ENCODE measurements at places on chromosomes 5 and 9.

DNA sequence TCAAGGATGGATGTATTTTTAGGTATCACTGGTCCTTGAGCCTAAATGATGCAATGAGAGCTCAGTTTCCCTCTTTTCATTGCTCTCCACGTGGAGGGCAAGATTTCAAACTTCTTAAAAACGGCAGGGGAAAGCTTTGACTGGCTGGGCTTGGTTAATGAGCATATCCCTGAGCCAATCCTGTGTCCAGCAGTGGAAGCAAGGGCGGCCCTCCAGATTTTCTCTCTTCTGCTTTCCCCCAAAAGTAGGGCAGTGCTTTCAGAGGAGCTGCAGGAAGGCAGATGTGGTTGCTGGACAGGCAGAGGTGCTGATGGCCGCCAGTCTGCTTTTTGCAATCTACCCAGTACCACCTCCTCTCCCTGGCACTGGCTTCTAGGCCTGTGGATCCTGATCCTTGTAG is 30.0 kb upstream of the TBC1D2 start:
- no peak overlapping the region for H3K27ac ChIP-seq
- H3K4me1 ChIP-seq: no peaks in the 10 kb centered on the region
- no peaks in the 10 kb centered on the region for H3K36me3 ChIP-seq
- peaks cover 24% of the 10 kb centered on the region for H3K27me3 ChIP-seq

- H3K4me3 ChIP-seq: no peak overlapping the region
- H3K27me3 ChIP-seq: no peaks in the 10 kb centered on the region
- H3K4me1 ChIP-seq: no peaks in the 10 kb centered on the region
- DNase-seq: no peak
- H3K36me3 ChIP-seq: peaks cover 63% of the 10 kb centered on the region
- H3K27ac ChIP-seq: no peak overlapping the region
Observed at GRCh38 chr9:113179839-113180238, 29.0 kb downstream of the SLC31A2 start.

DNA sequence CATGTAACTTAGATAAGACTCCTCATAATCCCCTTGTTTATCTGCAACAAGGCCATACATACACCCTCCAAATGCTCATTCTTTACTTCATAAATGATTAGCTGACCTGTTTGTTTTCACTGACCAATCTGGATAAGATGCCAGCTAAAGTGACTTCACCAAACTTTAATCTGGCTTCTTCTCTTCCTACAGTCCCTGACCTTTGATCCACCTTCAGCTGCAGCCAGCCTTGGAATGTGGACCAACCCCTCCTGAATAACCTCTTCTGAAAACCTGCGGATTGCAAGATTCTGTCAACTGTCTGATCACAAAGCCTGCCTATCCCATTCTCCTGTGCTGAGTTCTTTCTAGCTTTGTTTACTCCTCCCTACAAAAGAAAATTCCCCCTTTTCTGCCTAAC is 476.8 kb downstream of the LRRC70 start:
- no peak overlapping the region for H3K4me3 ChIP-seq
- no peaks in the 10 kb centered on the region for H3K4me1 ChIP-seq
- no peaks in the 10 kb centered on the region for H3K36me3 ChIP-seq
- DNase-seq: no peak
- no peaks in the 10 kb centered on the region for H3K27me3 ChIP-seq

DNA sequence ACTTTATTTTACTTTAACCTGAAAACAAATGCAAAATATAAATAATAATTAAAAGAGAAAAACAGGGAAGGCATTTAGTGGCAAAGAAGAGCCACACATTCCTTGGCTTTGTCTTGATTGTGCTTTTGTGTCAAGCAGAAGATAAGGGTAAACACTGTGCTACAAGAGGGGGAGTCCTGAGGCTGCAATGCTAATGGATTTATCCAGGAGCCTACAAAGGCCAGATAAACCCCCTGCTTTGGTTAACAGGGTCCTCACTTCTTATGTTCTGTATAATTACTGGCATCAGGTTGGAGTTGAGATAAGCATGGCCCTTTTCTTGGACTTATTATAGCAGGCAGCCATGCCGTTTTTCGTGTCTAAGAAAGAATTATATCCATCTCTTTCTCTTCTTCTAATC is 302.8 kb downstream of the EFNA5 start:
- peaks cover 2% of the 10 kb centered on the region for H3K4me1 ChIP-seq
- H3K4me3 ChIP-seq: no peak overlapping the region
- no peak for DNase-seq
- H3K36me3 ChIP-seq: no peaks in the 10 kb centered on the region
- no peak overlapping the region for H3K27ac ChIP-seq
- no peaks in the 10 kb centered on the region for H3K27me3 ChIP-seq

- H3K36me3 ChIP-seq: no peaks in the 10 kb centered on the region
- H3K4me1 ChIP-seq: peaks cover 8% of the 10 kb centered on the region
- no peak overlapping the region for H3K27ac ChIP-seq
- no peak overlapping the region for H3K4me3 ChIP-seq
- no peaks in the 10 kb centered on the region for H3K27me3 ChIP-seq
Observed at GRCh38 chr5:96280946-96281393, 152.1 kb downstream of the PCSK1 start.

GRCh38 chr9:70147651-70148050 is 104.0 kb downstream of the MAMDC2 start:
- peaks cover 8% of the 10 kb centered on the region for H3K27me3 ChIP-seq
- DNase-seq: no peak
- H3K27ac ChIP-seq: peak overlapping the region; percentile 26
- H3K4me3 ChIP-seq: no peak overlapping the region

- no peak overlapping the region for H3K27ac ChIP-seq
- H3K27me3 ChIP-seq: no peaks in the 10 kb centered on the region
- peaks cover 81% of the 10 kb centered on the region for H3K4me1 ChIP-seq
- H3K4me3 ChIP-seq: no peak overlapping the region
Observed at GRCh38 chr9:89505911-89506310, 8.0 kb upstream of the SEMA4D start.

GRCh38 chr9:32596096-32596865 is 23.3 kb upstream of the NDUFB6 start:
- H3K36me3 ChIP-seq: no peaks in the 10 kb centered on the region
- no peak overlapping the region for H3K4me3 ChIP-seq

DNA sequence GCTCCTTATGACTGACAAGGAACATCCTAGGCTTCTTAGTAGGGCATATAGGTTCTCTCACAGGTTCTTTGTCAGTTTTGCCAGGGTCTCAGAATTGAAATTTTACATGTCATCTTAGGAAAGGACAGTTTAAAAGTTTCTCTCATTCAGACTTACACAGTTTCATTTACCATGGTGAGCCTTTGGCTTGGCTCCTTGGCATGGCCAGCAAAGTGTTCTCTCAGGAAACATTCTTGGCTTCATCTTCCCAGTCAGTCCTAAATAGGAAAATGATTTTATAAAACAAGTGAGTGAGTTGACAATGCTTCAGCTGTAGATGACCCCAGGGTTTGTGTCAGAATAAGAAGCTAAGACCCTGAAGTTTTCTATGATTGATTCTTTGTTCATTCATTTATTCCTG is 191.6 kb downstream of the PCSK5 start:
- H3K27me3 ChIP-seq: no peaks in the 10 kb centered on the region
- DNase-seq: no peak
- no peak overlapping the region for H3K27ac ChIP-seq
- H3K4me3 ChIP-seq: no peak overlapping the region
- H3K36me3 ChIP-seq: peaks cover 3% of the 10 kb centered on the region

DNA sequence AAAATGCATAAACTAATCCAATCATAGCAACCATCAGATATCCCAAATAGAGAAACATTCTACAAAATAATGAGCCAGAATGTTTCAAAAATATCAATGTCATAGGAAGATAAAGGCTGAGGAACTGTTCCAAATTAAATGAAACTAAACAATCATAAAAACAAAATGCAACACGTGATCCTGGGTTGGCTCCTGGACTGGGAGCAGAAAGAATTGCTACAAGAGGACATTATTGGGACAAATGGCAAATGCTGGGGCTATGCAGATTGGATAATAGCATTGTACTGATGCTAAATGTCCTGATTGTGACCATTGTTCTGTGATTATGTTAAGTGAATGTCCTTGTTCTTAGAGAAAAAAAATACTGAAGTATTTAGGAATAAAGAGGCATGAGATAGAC is 54.2 kb upstream of the AKNA start:
- no peak for DNase-seq
- H3K4me3 ChIP-seq: no peak overlapping the region
- H3K27me3 ChIP-seq: peaks cover 7% of the 10 kb centered on the region
- no peak overlapping the region for H3K27ac ChIP-seq
- no peaks in the 10 kb centered on the region for H3K36me3 ChIP-seq

DNA sequence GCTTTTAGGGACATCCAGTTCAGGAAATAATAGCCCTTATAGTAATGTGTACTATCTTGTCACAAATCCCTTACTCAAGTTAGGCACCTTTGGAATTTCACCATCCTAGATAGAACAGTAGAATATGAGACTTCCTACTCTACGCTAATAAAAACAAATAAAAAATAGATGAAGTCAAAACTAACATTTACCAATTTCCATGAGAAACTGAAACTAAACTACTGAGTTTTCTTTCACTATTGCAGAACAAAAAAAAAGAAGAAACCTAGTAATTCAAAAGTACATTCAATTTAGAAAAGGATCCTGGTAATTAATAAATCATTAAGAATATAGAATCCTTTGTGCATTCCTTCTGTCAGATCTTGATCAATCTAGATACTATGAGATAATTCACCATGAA is 14.0 kb downstream of the STARD4 start:
- H3K27ac ChIP-seq: peak overlapping the region; percentile 75
- H3K4me1 ChIP-seq: peaks cover 20% of the 10 kb centered on the region
- no peaks in the 10 kb centered on the region for H3K27me3 ChIP-seq
- no peak for DNase-seq
- H3K4me3 ChIP-seq: no peak overlapping the region
- peaks cover 51% of the 10 kb centered on the region for H3K36me3 ChIP-seq

- H3K4me1 ChIP-seq: peaks cover 85% of the 10 kb centered on the region
- H3K27ac ChIP-seq: peak overlapping the region; percentile 98
- H3K4me3 ChIP-seq: peak overlapping the region; percentile 55
- no peaks in the 10 kb centered on the region for H3K27me3 ChIP-seq
- peaks cover 71% of the 10 kb centered on the region for H3K36me3 ChIP-seq
Observed at GRCh38 chr5:119290607-119291006, 65.2 kb upstream of the TNFAIP8 start.

DNA sequence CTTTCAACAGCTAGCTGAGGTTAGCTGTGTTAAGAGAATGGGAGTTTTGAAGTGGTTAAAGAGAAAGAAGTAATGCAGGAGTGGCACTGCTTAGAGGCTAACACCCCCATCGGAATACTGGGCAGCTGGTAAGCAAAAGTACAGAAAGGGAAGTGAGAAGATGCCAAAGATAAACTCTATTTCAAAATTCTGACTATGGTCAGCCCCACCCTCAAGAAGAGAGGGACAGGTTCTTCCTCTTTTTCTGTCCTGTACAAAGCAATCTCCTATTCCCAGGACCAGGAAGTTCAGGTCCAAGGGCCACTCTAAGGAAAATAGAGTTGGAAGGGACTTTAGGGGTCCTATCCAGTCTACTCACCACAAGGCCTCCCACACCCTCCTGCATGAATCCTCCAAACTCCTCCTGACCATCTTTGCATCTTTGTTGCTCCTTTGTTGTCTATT is 45.9 kb upstream of the JAK2 start:
- H3K36me3 ChIP-seq: no peaks in the 10 kb centered on the region
- DNase-seq: peak; percentile 56

DNA sequence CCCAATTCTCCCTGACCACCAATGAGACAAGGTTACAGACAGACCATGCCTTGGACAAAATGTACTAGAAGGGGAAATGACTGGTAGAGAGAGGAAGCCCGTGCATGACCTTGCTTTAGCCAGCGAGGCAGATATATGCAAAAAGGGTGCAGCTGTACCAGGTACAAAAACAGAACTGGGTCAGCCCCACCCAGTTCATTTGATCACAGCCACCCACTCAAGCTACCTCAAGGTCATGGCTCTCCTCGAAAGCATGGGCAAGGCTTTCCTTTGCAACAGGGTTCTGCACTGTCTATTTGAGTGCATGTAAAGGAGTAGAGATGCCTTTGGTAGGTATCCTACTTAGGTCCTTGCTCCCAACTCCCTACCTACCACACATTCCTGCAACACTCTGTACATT is 33.3 kb downstream of the TLE1 start:
- no peaks in the 10 kb centered on the region for H3K36me3 ChIP-seq
- H3K27me3 ChIP-seq: no peaks in the 10 kb centered on the region
- H3K4me1 ChIP-seq: no peaks in the 10 kb centered on the region
- DNase-seq: no peak

DNA sequence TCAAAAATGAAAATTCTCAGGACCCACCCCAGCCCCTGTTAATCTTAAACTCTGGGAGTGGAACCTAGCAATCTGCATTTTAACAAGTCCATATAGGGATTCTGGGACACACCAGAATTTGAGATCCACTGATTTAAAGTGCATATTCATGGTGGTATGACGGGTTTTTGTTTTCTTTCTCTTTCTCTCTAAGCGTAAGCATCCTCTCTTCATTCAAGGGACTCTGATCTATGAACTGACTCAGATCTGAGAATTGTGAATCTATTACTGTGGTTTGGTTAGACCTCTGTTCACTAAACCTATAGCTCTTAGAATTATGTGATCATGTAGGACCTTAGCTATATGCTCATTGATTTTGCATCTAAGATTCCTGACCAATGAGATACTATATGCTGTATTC is 565.2 kb downstream of the CCDC171 start:
- DNase-seq: no peak
- H3K4me1 ChIP-seq: no peaks in the 10 kb centered on the region
- H3K27me3 ChIP-seq: no peaks in the 10 kb centered on the region
- H3K36me3 ChIP-seq: no peaks in the 10 kb centered on the region

DNA sequence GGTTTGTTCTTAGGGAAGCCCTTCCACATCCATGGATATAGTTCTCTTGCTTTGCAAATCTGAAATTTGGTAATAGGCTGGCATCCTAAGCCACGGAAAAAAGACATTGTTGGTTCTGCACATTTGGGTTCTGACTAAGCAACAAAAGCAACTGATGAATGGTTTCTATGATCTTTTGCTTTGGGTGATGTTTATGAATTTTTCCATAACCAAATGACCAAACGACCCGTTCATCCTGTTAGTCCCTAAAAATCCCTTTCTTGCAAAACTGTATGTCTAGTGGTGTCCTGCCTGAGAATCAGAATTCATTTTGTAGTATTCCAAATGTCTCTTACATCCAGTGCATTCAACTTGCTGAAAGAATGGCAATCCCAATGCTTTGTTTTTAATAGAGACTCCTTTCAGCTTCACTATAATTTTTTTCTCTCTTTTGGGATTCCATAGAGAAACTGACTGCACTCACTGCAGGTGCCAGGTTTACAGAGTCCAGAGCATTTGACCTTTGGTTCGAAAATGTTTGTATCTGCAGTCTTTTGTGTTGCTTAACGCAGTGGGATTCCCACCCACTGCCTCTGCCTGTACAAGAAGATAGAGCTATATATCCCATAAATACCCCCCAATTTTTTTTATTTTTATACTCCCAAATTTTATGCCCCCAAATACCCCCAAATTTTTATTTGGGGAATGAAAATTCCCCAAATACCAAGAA is 4.7 kb downstream of the SPTAN1 start:
- H3K27me3 ChIP-seq: no peaks in the 10 kb centered on the region
- H3K4me3 ChIP-seq: no peak overlapping the region
- peaks cover 19% of the 10 kb centered on the region for H3K4me1 ChIP-seq
- no peak for DNase-seq
- peak overlapping the region; percentile 49 for H3K27ac ChIP-seq

Measured in activated naive CD4-positive, alpha-beta T cell treated with anti-CD3 and anti-CD28 coated beads, Interleukin-2, amount 10 ng/mL, durations not matched to agents 7 days and 5 days (primary cell).